Kidney (tissue), 22 donors: ENCODE measurements at places on chromosomes 12 and 14.

GRCh38 chr12:83197483-83197914, 510.8 kb downstream of the TMTC2 start:
- no peaks in the 10 kb centered on the region for H3K27me3 ChIP-seq
- H3K4me1 ChIP-seq = no peaks in the 10 kb centered on the region
- no peaks in the 10 kb centered on the region for H3K36me3 ChIP-seq

DNA sequence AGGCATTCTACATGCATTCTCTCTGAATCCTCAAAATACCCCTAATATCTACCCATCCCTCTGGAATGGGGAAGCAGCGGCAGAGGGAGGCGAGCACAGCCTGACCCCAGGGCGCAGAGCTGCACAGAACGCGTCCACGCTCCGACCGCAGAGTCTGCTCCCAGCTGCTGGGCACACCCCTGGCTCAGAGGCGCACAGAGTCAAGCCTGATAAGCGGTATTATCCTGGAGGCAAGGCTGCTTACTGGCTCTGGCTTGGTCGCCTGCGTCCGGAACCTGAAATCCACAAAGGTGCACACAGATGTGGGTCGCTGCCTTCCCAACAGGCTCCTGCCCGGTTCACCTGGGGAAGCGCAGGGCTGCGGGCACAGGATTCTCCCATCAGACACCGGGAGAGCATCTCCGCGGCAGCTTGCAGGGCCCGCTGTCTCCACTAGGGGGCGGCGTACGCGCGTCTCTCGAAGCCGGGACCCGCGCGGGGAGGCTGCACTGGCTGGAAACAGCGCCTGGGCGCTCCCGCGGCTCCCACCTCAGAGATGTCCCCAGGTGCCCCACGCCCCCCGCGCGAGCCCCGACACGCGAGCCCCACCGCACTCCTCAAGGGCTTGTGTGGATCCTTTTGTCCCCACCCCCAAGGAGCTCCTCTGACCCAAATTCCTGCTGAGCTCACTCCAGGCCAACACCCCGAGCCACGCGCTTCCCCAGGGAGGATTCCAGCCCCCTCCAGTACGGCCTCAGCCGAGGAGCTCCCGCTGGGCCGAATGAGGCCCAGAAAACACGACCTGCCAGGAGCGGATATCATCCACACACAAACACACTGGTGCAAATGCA, 120.1 kb upstream of the FZD10 start:
- no peaks in the 10 kb centered on the region for H3K4me1 ChIP-seq
- peaks cover 10% of the 10 kb centered on the region for H3K27me3 ChIP-seq
- H3K27ac ChIP-seq = no peak overlapping the region
- no peak overlapping the region for H3K4me3 ChIP-seq

- H3K36me3 ChIP-seq = peaks cover 40% of the 10 kb centered on the region
- no peak overlapping the region for H3K4me3 ChIP-seq
- no peaks in the 10 kb centered on the region for H3K4me1 ChIP-seq
- H3K27ac ChIP-seq = no peak overlapping the region
- H3K27me3 ChIP-seq = no peaks in the 10 kb centered on the region
- no peak for DNase-seq
Observed at GRCh38 chr12:132771126-132771838, 9.7 kb upstream of the ANKLE2 start.

DNA sequence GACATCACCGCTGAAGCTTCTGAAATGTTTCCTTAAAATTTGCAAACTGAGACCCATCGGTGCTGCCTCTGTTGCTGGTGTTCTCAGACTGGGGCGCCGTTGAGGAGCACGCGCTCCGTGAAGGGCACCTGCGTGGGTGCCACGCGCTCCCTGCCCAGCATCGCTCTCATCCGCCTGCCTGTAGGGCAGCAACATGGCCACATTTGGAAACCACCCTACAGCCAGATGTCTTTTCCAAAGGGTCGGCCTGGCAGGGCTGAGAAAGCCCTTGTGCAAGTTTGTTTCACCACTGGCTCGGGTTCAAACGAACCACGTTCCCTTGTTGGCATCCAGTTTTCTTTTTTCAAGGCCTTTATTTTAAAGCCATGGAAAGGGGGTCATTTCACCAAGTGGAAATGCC, 13.9 kb downstream of the ADGRD1 start:
- H3K27me3 ChIP-seq = no peaks in the 10 kb centered on the region
- H3K4me1 ChIP-seq = no peaks in the 10 kb centered on the region
- DNase-seq = no peak
- no peak overlapping the region for H3K4me3 ChIP-seq

GRCh38 chr12:92055877-92056276, 89.8 kb downstream of the BTG1 start:
- H3K27ac ChIP-seq = no peak overlapping the region
- no peaks in the 10 kb centered on the region for H3K36me3 ChIP-seq
- H3K27me3 ChIP-seq = no peaks in the 10 kb centered on the region

GRCh38 chr14:93112891-93113677, 2.6 kb downstream of the ITPK1 start:
- peak overlapping the region; percentile 43 for H3K27ac ChIP-seq
- H3K36me3 ChIP-seq = no peaks in the 10 kb centered on the region
- H3K4me1 ChIP-seq = peaks cover 15% of the 10 kb centered on the region
- peak; percentile 90 for DNase-seq

DNA sequence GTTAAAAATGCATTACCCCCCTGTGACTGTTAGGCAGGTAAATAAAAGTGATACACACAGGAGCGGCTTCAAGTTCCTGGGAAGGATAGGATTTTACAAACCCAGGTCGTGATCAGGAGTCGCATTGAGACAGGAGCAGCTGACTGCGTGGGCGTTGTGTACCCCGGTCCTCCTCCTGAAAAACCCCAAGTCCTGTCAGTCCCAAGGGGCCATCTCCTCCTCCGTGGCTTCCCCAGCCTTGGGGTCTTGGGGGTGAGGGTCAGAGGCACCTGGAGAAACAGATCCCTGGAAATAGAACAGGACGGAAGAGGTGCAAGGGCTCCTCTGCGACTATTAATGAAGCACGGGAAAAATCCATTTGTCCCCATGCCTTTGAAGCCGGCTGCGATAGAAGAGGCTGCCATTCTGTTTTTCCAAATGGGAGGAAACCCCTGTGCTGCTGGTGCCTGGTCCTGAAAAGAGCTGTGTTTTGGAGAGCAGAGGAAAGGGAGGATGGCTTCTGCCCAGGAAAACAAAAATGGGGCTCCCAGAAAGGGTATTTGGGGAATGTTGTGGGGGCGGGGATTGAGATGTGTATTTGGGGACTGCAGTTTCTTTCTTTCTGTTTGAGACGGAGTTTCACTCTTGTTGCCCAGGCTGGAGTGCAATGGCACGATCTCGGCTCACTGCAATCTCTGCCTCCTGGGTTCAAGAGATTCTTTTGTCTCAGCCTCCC, 143.1 kb downstream of the ZNF664 start:
- no peaks in the 10 kb centered on the region for H3K36me3 ChIP-seq
- no peak overlapping the region for H3K4me3 ChIP-seq
- H3K4me1 ChIP-seq = no peaks in the 10 kb centered on the region

DNA sequence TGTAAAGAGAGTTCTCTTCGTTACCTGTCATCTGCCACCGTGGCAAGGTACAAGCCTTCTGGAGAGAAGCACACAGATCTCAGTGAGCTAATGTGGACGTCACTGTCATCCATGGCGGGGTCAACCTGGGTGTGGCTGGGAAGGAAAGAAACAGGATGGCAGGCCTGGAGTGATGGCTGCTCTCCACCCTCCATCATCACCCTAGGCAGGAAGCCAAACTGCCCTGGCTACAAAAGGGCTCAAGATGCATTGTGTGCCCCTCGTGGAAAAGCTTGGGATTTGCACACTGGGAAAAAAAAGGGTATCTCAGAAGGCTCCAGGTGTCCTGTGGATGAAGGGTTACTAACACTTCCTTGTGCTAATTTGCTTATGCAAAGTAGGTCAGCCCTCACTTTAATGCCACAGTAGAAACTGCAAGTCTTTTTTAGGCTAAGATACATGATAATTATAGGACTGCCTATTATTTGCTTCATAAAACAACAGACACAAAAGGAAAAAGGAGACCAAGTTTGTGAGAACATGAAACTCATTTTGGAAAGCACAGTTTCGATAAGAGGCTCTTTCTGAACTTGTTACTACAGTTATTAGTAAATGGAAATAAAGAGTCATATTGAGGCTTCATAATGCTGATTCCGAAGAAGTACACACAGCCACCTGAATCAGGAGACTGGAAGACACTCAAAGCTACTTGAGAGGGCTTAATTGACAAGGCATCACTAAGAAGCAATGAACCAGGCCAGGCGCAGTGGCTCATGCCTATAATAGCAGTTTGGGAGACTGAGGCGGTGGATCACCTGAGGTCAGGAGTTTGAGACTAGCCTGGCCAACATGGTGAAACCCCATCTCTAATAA, 18.9 kb downstream of the RFC5 start:
- H3K27me3 ChIP-seq = no peaks in the 10 kb centered on the region
- H3K4me1 ChIP-seq = no peaks in the 10 kb centered on the region
- no peak overlapping the region for H3K4me3 ChIP-seq
- H3K27ac ChIP-seq = no peak overlapping the region

DNA sequence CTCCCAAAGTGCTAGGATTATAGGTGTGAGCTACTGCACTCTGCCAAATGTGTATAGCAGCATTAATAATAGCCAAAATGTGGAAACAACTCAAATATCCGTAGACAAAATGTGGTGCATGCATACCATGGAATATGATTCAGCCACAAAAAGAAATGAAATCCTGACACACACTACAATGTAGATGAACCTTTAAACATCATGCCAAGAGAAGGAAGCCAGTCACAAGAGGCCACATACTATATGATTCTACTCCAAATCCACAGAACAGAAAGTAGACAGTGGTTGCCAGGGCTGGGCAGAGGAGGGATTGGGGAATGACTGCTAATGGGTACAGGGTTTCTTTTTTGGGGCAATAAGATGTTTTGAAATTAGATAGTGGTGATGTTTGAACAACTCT, 7.7 kb upstream of the TMED2 start:
- H3K27ac ChIP-seq = no peak overlapping the region
- DNase-seq = no peak
- H3K27me3 ChIP-seq = no peaks in the 10 kb centered on the region
- no peaks in the 10 kb centered on the region for H3K4me1 ChIP-seq
- no peak overlapping the region for H3K4me3 ChIP-seq

DNA sequence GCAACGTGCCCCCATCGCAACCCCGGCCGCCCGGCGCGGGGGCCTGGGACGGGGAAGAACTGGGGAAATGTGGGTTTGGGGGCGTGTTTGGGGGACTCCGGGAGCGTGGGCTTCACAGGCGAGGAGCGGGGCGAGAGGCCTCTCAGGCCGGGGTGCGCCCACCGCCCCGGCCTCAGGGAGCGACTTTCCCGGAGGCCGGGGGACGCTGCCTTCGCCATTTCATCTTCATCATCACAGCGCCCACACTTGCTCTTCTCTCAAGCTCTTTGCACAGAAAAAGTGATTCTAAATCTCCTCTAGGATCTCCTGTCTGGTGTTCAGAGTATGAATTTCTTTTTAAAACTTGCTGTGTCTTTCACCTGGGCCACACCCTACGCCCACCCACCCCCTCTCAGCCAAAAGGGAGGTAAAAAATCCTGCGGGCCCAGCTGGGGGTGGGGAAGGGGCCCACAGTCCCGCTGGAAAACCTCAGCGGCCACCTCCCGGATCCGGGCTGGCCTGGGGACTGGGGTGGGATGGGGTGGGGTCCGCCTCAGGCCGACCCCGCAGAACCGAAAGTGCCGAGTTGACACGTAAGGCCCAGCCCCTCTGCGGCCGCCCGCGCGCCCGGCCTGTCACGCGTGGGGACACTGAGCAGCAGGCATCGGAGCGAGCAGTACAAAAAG, 7.4 kb downstream of the CDKN1B start:
- no peaks in the 10 kb centered on the region for H3K27me3 ChIP-seq
- peak overlapping the region; percentile 98 for H3K27ac ChIP-seq
- H3K4me3 ChIP-seq = peak overlapping the region; percentile 59
- peaks cover 5% of the 10 kb centered on the region for H3K4me1 ChIP-seq
- H3K36me3 ChIP-seq = peaks cover 1% of the 10 kb centered on the region

DNA sequence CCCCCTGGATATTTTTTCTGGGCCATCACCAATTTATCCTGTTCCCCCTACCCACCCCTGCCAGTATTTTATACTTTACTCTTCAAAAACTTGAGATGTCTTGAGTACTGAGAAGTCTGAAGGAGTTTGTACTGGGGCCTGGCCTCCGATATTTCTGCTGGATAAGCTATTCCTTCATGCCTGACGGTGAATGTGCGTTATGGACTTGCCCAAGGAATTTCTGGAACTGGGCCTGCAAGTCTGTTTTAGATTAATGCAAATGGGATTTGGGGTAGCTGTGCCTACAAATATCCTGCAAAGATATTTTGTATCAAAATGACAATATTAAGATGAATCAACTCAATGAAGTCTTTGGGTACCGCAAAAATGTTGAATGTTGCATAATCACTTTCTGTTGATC, at the start of gene PTCSC3:
TSS of gene PTCSC3 (minus strand) at position 199 of the 400 bp plus-strand sequence.
- H3K27me3 ChIP-seq = no peaks in the 10 kb centered on the region
- no peaks in the 10 kb centered on the region for H3K36me3 ChIP-seq
- peak within 1 kb of the TSS; percentile 39 for H3K4me3 ChIP-seq
- H3K4me1 ChIP-seq = no peaks in the 10 kb centered on the region

DNA sequence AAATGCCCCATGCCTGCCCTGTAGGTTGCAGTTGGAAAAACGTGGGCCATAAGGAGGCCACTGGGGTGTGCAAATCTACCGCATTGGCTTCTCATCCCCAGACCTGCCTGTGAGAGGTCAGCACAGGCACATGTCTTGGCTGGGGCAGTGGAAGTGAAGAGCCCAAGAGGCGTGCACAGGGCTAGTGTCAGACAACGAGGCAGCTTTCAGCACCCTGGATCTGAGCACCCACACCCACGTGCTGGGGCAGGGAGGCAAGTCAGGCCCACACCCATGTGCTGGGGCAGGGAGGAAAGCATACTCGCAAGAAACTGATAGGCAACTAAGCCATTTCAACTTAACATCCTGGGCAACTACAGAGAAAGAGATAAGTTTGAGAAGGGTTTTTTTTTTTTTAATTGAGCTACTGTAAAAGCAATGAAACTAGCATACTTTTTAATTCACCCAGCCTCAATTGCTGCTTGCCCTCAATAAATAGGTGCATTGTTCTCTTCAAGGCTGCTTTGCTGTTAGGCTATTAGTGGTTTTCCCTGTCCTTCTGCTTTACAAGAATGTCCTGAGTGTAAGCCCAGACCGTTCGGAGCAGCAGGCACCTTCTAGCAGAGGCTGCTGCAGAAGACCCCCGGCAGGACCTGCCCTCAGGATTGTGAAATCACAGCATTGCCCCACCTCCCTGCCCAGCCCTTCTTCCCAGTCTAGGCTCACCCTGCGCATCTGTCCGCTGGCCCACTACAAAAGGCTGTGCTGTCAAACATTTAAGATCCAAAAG, 355.3 kb upstream of the FKBP4 start:
- no peak overlapping the region for H3K4me3 ChIP-seq
- no peak for DNase-seq
- no peak overlapping the region for H3K27ac ChIP-seq
- H3K4me1 ChIP-seq = no peaks in the 10 kb centered on the region
- no peaks in the 10 kb centered on the region for H3K36me3 ChIP-seq
- H3K27me3 ChIP-seq = no peaks in the 10 kb centered on the region

- H3K27me3 ChIP-seq = no peaks in the 10 kb centered on the region
- no peaks in the 10 kb centered on the region for H3K36me3 ChIP-seq
- H3K27ac ChIP-seq = no peak overlapping the region
- H3K4me3 ChIP-seq = no peak overlapping the region
- no peak for DNase-seq
Observed at GRCh38 chr14:31371646-31372045, 48.7 kb downstream of the HEATR5A start.

GRCh38 chr12:704516-705242, 41.4 kb upstream of the NINJ2 start:
- H3K4me1 ChIP-seq = no peaks in the 10 kb centered on the region
- H3K4me3 ChIP-seq = no peak overlapping the region
- H3K36me3 ChIP-seq = no peaks in the 10 kb centered on the region
- no peaks in the 10 kb centered on the region for H3K27me3 ChIP-seq
- DNase-seq = no peak

- no peak overlapping the region for H3K4me3 ChIP-seq
- H3K36me3 ChIP-seq = no peaks in the 10 kb centered on the region
- no peak overlapping the region for H3K27ac ChIP-seq
- DNase-seq = peak; percentile 89
- no peaks in the 10 kb centered on the region for H3K4me1 ChIP-seq
Observed at GRCh38 chr12:65602610-65603295, 221.5 kb upstream of the HMGA2 start.
